ENCODE measurements at places on chromosomes 6 and 20. TPM values are rescaled to one million over a fixed set of nuclear protein-coding genes. Genes with fewer than 3 reads are reported as not detected.

BCL2L1 gene
- total RNA-seq, result 33.7 TPM

BPIFA1 gene
- not detected for total RNA-seq

- DNase-seq, result no peak
Observed at GRCh38 chr6:105875974-105876640, 210.0 kb upstream of the PRDM1 start.

DNA sequence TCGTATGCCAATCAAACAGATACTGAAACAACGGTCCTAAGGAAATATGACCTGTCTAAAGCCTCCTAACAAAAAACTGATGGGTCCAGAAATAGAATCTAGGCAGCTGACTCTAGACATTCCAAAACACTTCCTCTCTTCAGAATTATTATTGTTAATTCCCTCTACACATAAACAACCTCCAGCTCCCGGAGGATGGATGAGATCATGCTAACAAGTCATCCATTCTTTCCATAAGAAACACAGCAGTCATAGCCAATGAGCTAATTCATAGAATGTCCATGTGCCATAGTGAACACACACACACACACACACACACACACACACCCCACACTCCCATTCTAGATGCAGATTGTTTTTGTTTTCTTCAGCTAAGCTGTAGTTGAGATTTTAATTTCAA is 44.3 kb downstream of the HDGFL1 start:
- DNase-seq, result no peak
